Activated T-helper 1 cell treated with anti-CD3 and anti-CD28 coated beads, Interleukin-12 subunit alpha, Interleukin-12 subunit beta, Interleukin-2, Interleukin-4 antibody, amounts not matched to agents 30 ng/mL and 10 ng/mL and 1 ng/mL, durations not matched to agents 14 hours and 24 hours and 36 hours (primary cell): ENCODE measurements at places on chromosomes 1 and 21.

DNA sequence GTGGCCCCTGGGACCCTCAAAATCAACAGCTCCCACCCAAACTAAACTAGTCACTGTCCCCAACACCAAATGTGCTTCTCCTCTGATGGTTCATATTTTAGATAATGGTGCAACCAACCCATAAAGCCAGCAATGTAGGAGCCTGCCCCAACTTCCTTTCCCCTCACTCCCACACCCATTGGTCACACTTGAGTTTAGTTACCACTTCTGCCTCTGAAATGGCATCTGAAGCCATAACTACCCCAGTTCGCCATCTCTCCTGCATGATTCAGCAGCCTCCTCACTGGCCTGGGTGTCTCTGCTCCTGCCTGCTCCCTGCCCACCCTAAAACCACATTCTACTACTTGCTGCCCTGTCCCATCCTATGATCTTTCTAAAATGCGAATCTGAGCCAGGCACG, 3.4 kb upstream of the CDCP2 start:
- H3K4me1 ChIP-seq = no peaks in the 10 kb centered on the region
- H3K27me3 ChIP-seq = no peaks in the 10 kb centered on the region
- no peak for DNase-seq
- H3K27ac ChIP-seq = no peak overlapping the region
- no peak overlapping the region for H3K4me3 ChIP-seq
- no peaks in the 10 kb centered on the region for H3K36me3 ChIP-seq

GRCh38 chr1:165852871-165853270, 25.5 kb downstream of the UCK2 start:
- H3K4me3 ChIP-seq = no peak overlapping the region
- H3K36me3 ChIP-seq = peaks cover 16% of the 10 kb centered on the region
- H3K4me1 ChIP-seq = peaks cover 80% of the 10 kb centered on the region
- no peak for DNase-seq

DNA sequence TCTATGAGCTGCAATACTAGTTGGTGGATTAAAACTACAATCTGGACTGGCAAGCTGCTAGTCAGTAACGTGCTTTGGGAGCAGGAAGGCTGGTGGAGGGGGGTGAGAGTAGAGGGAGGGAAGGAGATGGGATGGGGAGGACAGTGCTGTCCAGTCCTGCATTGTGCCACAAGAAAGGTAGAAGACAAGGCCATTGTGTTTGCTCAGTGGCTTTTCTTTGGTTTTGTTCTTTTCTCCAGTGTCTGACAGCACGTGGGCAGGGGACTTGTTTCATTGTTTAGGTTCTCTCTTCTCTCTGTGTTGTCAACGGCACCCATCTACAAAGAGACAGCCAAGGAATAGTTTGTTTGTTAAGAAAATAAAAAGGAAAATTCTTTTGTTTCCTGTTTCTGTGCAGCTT, 362.8 kb upstream of the PLXNA2 start:
- peaks cover 2% of the 10 kb centered on the region for H3K27me3 ChIP-seq
- no peak overlapping the region for H3K4me3 ChIP-seq
- DNase-seq = no peak
- no peak overlapping the region for H3K27ac ChIP-seq
- H3K36me3 ChIP-seq = no peaks in the 10 kb centered on the region

GRCh38 chr1:234976861-234977680, 151.6 kb downstream of the TOMM20 start:
- H3K27ac ChIP-seq = peak overlapping the region; percentile 92
- H3K36me3 ChIP-seq = peaks cover 11% of the 10 kb centered on the region
- H3K4me1 ChIP-seq = peaks cover 92% of the 10 kb centered on the region
- no peaks in the 10 kb centered on the region for H3K27me3 ChIP-seq
- DNase-seq = no peak

DNA sequence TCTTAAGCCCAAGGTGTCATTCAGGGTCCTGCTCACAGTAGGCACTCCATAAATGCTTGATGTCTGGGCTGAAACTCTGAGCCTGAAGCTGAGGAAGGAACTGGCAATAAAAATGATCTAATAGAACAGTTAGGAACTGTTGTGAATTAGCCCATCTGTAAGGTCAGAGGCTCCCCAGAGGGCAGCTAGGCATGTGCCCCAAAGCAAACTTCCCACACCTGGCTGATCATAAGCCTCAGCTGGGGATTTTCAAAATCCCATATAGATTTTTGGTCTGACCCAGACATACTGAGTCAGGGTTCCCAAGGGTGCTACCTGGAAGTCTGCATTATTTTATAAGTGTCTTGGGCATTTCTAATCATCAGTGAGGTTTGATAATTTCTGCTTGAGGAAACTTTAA, 309.4 kb upstream of the PROX1 start:
- DNase-seq = no peak
- H3K27ac ChIP-seq = no peak overlapping the region
- H3K27me3 ChIP-seq = peaks cover 2% of the 10 kb centered on the region
- no peak overlapping the region for H3K4me3 ChIP-seq

DNA sequence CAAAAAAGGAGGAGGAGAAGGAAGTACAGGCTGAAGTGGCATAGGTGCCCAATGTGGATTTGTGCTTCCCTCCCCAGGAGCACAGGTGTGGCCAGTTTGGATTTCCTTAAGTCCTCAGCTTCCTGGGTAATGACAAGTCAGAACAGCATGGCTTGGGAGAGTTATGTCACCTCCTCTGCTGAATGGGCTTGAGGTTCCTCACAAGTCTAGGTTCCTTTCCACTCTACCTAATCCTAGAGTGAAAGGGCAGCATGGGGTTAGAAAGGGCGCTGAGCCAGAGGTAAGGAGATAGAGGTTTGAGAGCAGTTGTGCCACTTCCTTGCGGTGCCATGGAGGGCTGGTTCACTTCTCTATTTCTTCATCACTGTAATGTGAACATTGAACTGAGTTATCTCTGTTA, 35.5 kb upstream of the IL20 start:
- no peak for DNase-seq
- no peak overlapping the region for H3K27ac ChIP-seq
- H3K27me3 ChIP-seq = peaks cover 16% of the 10 kb centered on the region
- no peak overlapping the region for H3K4me3 ChIP-seq

DNA sequence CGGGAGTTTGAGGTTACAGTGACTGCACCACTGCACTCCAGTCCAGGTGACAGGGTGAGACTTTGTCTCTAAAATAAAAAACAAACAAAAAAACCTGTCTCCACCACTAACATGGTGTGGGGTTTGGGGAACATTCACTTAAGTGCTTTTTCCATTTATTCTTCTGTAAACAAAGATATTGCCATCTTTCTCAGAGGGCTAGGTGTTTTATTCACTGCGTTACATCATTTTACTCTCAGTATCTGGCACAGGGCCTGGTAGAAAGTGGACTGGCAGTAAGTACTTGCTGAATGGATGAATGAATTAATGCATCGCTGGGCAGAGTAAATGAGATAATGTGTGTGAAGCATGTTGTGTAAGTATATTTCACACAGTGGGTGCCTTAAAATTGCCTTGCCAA, 20.1 kb downstream of the KIAA0040 start:
- no peak overlapping the region for H3K4me3 ChIP-seq
- H3K4me1 ChIP-seq = peaks cover 77% of the 10 kb centered on the region
- no peaks in the 10 kb centered on the region for H3K27me3 ChIP-seq
- no peak for DNase-seq

GRCh38 chr1:31855038-31855845, 39.4 kb upstream of the SPOCD1 start:
- no peaks in the 10 kb centered on the region for H3K4me1 ChIP-seq
- no peak overlapping the region for H3K27ac ChIP-seq
- no peaks in the 10 kb centered on the region for H3K36me3 ChIP-seq
- no peak overlapping the region for H3K4me3 ChIP-seq

GRCh38 chr1:32521165-32521564, 18.1 kb upstream of the ZBTB8A start:
- peaks cover 5% of the 10 kb centered on the region for H3K4me1 ChIP-seq
- H3K36me3 ChIP-seq = no peaks in the 10 kb centered on the region
- peaks cover 7% of the 10 kb centered on the region for H3K27me3 ChIP-seq
- peak overlapping the region; percentile 50 for H3K4me3 ChIP-seq
- peak overlapping the region; percentile 20 for H3K27ac ChIP-seq

DNA sequence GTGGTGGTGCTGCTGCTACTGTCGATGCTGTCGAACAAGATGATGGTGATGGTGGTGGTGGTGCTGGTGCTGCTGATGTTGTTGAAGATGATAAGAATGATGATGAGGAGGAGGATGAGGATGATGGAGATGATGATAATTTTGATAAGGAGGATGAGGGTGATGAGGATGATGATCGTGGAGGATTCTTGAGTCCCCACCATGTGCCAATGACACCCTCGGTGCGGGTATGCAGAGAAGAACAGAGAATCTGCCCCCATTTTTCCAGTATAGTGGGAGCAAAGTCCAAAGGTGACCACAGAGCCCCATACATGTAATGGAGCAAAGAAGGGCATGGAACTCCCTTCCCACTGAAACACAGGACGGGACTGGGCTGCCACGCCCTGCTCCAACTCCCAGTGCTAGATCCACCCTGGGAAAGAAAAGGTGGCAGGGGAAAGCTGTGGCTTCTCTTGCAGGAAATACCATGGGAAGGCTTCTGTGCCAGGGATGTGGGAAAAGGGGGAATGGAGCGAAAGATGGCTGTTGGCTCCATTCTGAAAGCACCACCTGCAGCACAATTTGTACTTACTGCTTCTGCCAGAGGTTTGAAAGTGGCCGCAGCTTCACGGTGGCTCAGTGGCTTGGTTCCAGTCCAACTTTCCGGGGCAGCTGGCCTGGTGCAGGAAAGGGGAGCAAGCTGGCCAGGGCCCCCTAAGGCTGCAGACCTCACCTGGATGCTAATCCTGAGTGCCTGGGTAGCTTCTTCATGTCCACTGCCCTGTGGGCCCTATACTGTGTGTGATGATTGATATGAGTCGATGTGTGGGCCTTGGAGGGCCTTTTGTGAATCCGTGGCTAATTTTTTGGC, 387.2 kb upstream of the VAMP3 start:
- H3K27ac ChIP-seq = no peak overlapping the region
- no peak overlapping the region for H3K4me3 ChIP-seq
- no peaks in the 10 kb centered on the region for H3K36me3 ChIP-seq
- H3K27me3 ChIP-seq = peaks cover 5% of the 10 kb centered on the region

DNA sequence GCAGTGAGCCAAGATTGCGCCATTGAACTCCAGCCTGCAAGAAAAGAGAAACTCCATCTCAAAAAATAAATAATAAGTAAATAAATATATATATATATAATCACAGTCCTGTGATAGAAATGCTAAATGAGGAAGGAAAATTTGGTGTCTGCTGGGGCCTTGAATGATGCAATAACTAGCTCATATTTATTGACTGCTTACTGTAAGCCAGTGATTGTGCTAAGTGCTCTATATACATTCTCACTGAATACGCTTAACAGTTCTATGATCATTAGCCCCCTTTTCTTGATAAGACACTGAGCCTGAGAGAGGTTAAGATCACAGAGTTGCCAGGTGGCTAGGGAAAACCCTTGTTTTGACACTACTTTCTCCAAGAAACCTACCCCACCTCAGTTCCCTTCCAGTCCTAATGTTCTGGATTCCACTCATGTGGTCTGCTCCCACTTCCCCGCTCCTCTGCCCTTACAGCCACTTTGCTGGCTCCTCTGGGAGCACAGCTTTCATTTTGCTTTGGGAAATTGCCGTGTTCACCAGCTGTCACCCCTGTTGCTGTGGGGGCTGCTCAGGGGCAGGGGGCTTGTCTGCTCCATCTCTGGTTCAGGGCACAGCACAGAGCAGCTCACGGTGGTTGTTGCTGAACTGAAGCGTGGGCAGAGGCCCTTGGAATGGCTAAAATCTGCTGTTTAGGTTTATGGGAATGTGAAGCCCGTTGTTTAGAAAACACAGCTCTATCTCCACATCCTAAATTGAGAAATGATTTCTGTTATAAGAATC, 2.5 kb upstream of the BMP8A start:
- H3K4me3 ChIP-seq = no peak overlapping the region
- no peak overlapping the region for H3K27ac ChIP-seq
- peaks cover 11% of the 10 kb centered on the region for H3K4me1 ChIP-seq
- peaks cover 14% of the 10 kb centered on the region for H3K36me3 ChIP-seq

- H3K4me3 ChIP-seq = no peak overlapping the region
- no peak for DNase-seq
- no peaks in the 10 kb centered on the region for H3K27me3 ChIP-seq
- H3K36me3 ChIP-seq = no peaks in the 10 kb centered on the region
- H3K4me1 ChIP-seq = no peaks in the 10 kb centered on the region
Observed at GRCh38 chr1:106571109-106571508, 485.4 kb upstream of the PRMT6 start.

DNA sequence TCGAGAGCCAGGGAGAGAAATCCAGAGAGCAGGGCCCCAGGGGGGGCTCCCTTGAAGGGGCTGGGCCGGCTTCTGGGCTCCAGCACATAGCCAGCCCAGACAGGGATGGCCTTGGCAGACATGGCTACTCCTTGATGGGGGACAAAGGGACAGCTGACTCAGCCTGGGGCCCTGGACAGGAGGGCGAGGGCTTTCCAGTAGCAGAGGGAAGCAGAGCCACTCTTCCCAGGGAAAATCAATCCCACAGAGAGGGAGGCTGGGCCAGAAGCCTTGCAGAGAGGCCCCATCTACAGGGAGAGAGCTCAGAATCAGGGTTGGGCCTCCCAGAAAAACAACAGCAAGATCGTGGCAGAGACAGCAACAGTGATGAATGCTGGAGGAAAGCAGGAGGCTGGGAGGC, 15.6 kb downstream of the IGFN1 start:
- no peaks in the 10 kb centered on the region for H3K36me3 ChIP-seq
- no peak overlapping the region for H3K4me3 ChIP-seq
- H3K27me3 ChIP-seq = peaks cover 13% of the 10 kb centered on the region
- H3K4me1 ChIP-seq = no peaks in the 10 kb centered on the region
- H3K27ac ChIP-seq = no peak overlapping the region
- DNase-seq = no peak

- H3K4me3 ChIP-seq = peak overlapping the region; percentile 99
- peak; percentile 81 for DNase-seq
- H3K27me3 ChIP-seq = peaks cover 3% of the 10 kb centered on the region
- peaks cover 33% of the 10 kb centered on the region for H3K36me3 ChIP-seq
- H3K27ac ChIP-seq = peak overlapping the region; percentile 98
Observed at GRCh38 chr1:92485381-92486250, 1.1 kb downstream of the GFI1 start.

DNA sequence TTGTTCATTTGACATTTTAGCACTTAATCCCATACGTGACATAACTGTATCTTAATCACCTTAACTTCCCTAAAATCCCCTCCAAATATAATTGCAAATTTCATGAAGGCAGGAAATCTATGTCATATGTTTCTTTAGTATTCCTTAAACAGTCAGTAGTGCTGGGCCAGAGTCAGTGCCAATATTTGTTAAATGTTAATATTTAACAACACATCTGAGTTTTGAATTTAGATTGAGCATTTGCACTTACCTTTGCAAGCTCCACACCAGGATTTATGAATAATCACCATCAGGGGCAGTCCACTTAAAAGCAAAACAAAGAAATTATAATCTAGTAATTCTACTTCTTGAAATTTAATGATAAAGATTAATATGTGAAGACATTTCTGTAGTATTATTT, 5.3 kb downstream of the KTI12 start:
- no peak overlapping the region for H3K4me3 ChIP-seq
- no peak overlapping the region for H3K27ac ChIP-seq
- no peak for DNase-seq
- no peaks in the 10 kb centered on the region for H3K27me3 ChIP-seq
- H3K4me1 ChIP-seq = peaks cover 31% of the 10 kb centered on the region

DNA sequence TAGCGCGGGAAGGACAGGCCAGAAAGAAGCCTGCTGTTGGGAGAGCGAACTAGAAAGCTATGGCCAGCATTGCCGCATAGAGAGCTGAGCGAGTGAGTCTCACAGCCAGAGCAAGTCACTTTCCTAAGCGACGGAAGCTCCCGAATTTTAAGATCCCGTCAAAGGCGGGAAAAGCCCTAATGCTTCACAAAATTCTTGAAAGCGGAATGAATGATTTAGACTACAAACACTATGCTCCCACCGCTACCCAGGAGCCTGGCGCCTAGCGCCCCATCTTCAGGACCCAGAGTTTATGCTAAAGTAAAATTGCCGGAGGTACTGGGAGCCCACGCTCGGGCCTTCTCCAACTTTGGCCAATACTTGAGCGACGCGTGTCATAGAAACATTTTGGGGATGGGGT, 409.9 kb upstream of the ESRRG start:
- no peak overlapping the region for H3K27ac ChIP-seq
- H3K4me1 ChIP-seq = no peaks in the 10 kb centered on the region
- H3K4me3 ChIP-seq = no peak overlapping the region
